Neural crest cell (in vitro differentiated cells): ENCODE measurements at places on chromosomes 1 and 21. TPM values are rescaled to one million over a fixed set of nuclear protein-coding genes. Genes with fewer than 3 reads are reported as not detected.

Gene SIK1
- total RNA-seq = 1.7 and 1.8 TPM in 2 replicates

GRCh38 chr1:95203908-95204437, 30.0 kb upstream of the RWDD3 start:
- DNase-seq = no peak

GRCh38 chr1:31222176-31222575, 17.5 kb downstream of the NKAIN1 start:
- no peak for DNase-seq

- DNase-seq = peak; percentile 96
These were observed at the start of gene DNALI1 for GRCh38 chr1:37556712-37557196. DNALI1 (plus strand) TSS chr1:37556940; CDS start chr1:37556995, 55 bp downstream.

DNA sequence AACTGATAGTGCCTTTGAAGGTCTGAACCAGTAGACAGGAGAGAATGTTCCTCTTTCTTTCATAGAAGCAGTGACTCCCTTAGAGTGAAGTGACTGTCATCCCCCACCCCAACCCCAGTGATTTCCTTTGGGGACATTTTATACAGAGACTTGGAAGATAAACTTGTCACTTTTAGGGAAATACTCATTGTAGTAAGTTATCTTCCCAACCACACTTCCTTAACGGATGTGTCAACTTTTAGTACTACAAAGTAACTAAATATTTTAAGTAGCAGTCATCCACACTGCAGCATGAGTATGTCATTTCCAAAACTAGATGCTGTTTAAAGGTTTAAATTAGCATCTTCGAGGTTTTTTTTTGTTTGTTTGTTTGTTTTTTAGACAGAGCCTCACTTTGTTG, 13.7 kb downstream of the LRRC8B start:
- DNase-seq = no peak
